ENCODE measurements at places on chromosomes 4 and X. TPM values are rescaled to one million over a fixed set of nuclear protein-coding genes. Genes with fewer than 3 reads are reported as not detected.

GPRASP3 gene
- total RNA-seq = 6.7 TPM

OPN1MW3 gene
- not detected for total RNA-seq

SPANXA1 gene
- not detected for total RNA-seq

S100P gene
- 3.5 TPM for total RNA-seq

EXOC1L gene
- total RNA-seq = not detected

ZCCHC18 gene
- total RNA-seq = 2.5 TPM

CXCL10 gene
- 0.32 TPM for total RNA-seq

TRIML2 gene
- total RNA-seq = not detected

PWWP3B gene
- total RNA-seq = 0.93 TPM

HSD17B13 gene
- 0.24 TPM for total RNA-seq

ADGRA3 gene
- total RNA-seq = 21.8 TPM

TEX11 gene
- not detected for total RNA-seq

SPOCK3 gene
- not detected for total RNA-seq

TMPRSS11B gene
- not detected for total RNA-seq

CD38 gene
- 12.1 TPM for total RNA-seq

ZMAT1 gene
- 8.8 TPM for total RNA-seq

ATP2B3 gene
- not detected for total RNA-seq

EPGN gene
- total RNA-seq = not detected

FHDC1 gene
- total RNA-seq = 1.2 TPM

TKTL1 gene
- 0.46 TPM for total RNA-seq

CDS1 gene
- 0.65 TPM for total RNA-seq

ZAR1 gene
- not detected for total RNA-seq

SPANXN3 gene
- not detected for total RNA-seq

FREM3 gene
- not detected for total RNA-seq

ARMCX4 gene
- total RNA-seq = 17.8 TPM

MAEA gene
- total RNA-seq = 43.7 TPM

AREG gene
- total RNA-seq = 6.0 TPM

IL2 gene
- not detected for total RNA-seq

ARX gene
- total RNA-seq = not detected

UGT2B15 gene
- total RNA-seq = not detected

SPANXC gene
- total RNA-seq = not detected

SMARCA1 gene
- total RNA-seq = 29.5 TPM

CXXC4 gene
- total RNA-seq = 0.37 TPM

MED28 gene
- 34.4 TPM for total RNA-seq

DOCK11 gene
- 34.3 TPM for total RNA-seq

CYTL1 gene
- 1.2 TPM for total RNA-seq

PNCK gene
- 58.9 TPM for total RNA-seq

TEX13B gene
- total RNA-seq = not detected

CT55 gene
- total RNA-seq = not detected

CSAG1 gene
- not detected for total RNA-seq

SYP gene
- 1.5 TPM for total RNA-seq
